ENCODE measurements at places on chromosomes 5 and 9.

DNA sequence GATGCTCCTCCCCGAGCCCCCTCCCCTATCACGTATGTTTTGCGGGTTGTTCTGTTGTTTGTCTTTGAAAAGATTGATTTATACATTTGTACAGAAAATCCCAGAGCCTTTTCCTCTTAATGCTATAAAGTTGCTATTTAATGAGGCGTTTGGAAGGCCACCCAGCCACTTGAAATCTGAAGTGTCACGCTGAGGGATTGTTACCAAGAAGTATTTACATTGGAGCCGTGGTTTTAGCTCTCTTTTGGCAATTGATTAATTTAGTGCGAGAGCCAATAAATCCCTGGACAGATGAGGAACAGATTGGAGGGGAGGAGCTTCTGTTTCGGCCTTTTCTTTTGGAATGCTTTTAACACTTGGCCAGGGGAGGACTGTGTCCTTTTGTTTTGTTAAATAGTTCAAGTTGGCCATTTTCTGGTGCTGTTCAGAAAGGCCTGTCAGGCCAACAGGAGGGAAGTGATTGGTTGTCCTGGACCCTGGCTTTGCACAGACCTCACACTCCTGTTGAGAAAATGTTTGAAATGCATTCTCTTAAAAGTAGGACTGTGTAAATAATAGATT, 250.2 kb downstream of the PDZD2 start:
- no peak for DNase-seq
- H3K27ac ChIP-seq: peak overlapping the region; percentile 79

DNA sequence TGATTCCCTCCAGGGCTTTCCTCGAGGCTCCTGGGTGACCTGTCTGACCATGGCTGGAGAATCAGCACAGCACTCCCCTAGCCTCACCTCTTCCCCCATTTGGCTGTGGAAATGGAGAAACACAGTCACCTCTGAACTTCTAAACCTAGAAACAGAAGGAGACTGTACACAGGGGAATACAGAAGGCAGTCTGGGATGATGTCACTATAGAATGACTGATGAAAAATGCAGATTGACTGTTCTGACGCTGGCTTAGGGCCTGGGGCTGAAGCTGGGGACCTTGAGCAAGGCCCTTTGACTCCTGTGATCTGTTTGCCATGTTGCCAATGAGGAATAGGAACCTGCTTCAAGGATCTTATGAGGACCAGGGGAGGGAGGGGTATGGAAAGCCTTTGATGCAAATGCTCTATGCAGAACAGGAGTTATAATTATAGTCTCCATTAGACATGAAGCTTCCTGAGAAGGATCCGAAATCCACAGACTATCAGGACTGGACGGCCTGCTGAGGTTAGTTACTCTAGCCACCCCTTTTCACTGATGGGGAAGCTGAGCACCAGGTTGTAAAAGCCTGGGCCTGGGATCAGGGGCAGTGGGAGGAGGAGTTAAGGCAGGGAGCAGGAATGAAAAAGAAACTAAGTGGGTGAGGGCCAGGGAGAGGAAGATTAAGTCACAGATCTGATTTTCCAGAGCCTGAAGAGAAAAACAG, 24.4 kb upstream of the ANXA6 start:
- no peak overlapping the region for H3K4me3 ChIP-seq
- H3K27ac ChIP-seq: no peak overlapping the region
- H3K4me1 ChIP-seq: peaks cover 15% of the 10 kb centered on the region
- H3K36me3 ChIP-seq: no peaks in the 10 kb centered on the region
- DNase-seq: no peak

DNA sequence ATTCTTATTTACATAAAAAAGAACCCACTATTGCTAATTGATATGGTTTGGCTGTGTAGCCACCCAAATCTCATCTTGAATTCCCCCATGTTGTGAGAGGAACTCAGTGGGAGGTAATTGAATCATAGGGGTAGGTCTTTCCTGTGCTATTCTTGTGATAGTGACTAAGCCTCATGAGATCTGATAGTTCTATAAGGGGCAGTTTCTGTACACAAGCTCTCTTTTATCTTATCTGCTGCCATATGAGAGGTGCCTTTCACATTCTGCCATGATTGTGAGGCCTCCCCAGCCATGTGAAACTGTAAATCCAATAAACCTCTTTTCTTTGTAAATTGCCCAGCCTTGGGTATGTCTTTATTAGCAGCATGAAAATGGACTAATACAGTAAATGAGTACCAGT, 58.2 kb upstream of the PRR16 start:
- H3K4me3 ChIP-seq: no peak overlapping the region
- no peak overlapping the region for H3K27ac ChIP-seq
- peaks cover 20% of the 10 kb centered on the region for H3K36me3 ChIP-seq
- no peak for DNase-seq
- H3K27me3 ChIP-seq: no peaks in the 10 kb centered on the region

- H3K27me3 ChIP-seq: peaks cover 3% of the 10 kb centered on the region
- peak overlapping the region; percentile 25 for H3K27ac ChIP-seq
- H3K4me3 ChIP-seq: no peak overlapping the region
- H3K36me3 ChIP-seq: peaks cover 32% of the 10 kb centered on the region
- DNase-seq: no peak
- peaks cover 14% of the 10 kb centered on the region for H3K4me1 ChIP-seq
Observed at GRCh38 chr5:81027481-81028058, 67.4 kb downstream of the RASGRF2 start.

- H3K4me1 ChIP-seq: peaks cover 8% of the 10 kb centered on the region
- no peaks in the 10 kb centered on the region for H3K36me3 ChIP-seq
- no peak for DNase-seq
- no peak overlapping the region for H3K27ac ChIP-seq
Observed at GRCh38 chr5:94217216-94217615, 401.2 kb downstream of the KIAA0825 start.

DNA sequence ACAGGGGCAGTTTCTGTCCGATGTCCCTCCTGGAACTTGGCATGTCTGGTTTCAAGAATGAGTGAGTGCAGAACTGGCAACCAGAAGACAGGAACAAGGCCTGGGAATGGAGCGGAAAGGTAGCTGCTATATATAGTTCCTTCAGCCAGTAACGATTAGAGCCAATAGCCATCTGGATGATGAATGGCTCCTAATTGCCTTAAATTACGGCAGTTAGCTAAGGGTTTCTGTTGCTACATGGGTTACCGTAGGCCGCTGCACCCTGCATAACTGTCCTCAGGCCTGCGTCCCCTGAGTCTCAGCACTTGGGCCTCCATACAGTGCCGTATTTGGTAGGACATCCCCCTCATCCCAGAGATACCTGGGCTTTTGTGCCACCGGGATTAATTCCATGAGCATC, 29.4 kb downstream of the WWC1 start:
- H3K36me3 ChIP-seq: no peaks in the 10 kb centered on the region
- no peak for DNase-seq
- no peaks in the 10 kb centered on the region for H3K27me3 ChIP-seq
- H3K4me3 ChIP-seq: no peak overlapping the region

GRCh38 chr9:21830589-21830988, 28.2 kb downstream of the MTAP start:
- H3K4me1 ChIP-seq: no peaks in the 10 kb centered on the region
- H3K27ac ChIP-seq: no peak overlapping the region
- H3K27me3 ChIP-seq: no peaks in the 10 kb centered on the region

- H3K36me3 ChIP-seq: no peaks in the 10 kb centered on the region
- peak; percentile 84 for DNase-seq
- H3K27ac ChIP-seq: no peak overlapping the region
- H3K4me1 ChIP-seq: peaks cover 9% of the 10 kb centered on the region
Observed at GRCh38 chr5:170681013-170681433, 102.5 kb upstream of the GABRP start.

DNA sequence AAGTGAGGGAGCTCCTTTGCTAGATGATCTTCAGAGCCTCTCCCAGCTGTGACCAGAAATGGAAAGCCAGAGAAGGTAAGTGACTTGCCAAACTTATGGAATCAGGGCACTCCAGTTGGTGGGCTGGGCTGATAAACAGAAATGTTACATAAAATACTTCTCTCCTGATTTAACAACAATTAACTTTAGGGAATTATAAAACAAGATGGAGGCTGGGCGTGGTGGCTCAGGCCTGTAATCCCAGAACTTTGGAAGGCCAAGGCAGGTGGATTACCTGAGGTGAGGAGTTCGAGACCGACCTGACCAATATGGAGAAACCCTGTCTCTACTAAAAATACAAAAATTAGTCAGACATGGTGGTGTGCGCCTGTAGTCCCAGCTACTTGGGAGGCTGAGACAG, 899 bp upstream of the MED10 start:
- H3K4me1 ChIP-seq: peaks cover 26% of the 10 kb centered on the region
- no peak for DNase-seq
- no peak overlapping the region for H3K27ac ChIP-seq
- no peaks in the 10 kb centered on the region for H3K27me3 ChIP-seq

- H3K27me3 ChIP-seq: peaks cover 7% of the 10 kb centered on the region
- H3K36me3 ChIP-seq: peaks cover 22% of the 10 kb centered on the region
- no peak for DNase-seq
- H3K4me1 ChIP-seq: peaks cover 3% of the 10 kb centered on the region
Observed at GRCh38 chr9:1001838-1002237, 25.4 kb downstream of the DMRT3 start.

DNA sequence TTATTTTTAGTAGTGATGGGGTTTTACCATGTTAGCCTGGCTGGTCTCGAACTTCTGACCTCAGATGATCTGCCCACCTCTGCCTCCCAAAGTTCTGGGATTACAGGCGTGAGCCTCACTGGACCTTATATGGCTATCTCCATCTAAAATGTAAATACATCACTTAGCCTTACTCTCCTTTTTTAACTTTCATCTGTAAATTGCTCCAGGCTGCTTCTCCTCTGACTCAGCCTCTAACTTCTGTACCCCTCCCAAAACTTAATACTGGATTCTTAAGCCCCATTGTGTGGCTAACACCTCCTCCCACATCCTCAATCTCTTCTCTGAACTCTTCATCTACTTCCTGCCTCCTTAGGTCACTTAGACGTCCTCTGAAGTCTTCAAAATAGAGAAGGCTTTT, 4.0 kb downstream of the SNX30 start:
- H3K4me3 ChIP-seq: no peak overlapping the region
- no peak overlapping the region for H3K27ac ChIP-seq
- no peak for DNase-seq
- peaks cover 18% of the 10 kb centered on the region for H3K4me1 ChIP-seq
- H3K27me3 ChIP-seq: peaks cover 6% of the 10 kb centered on the region
- H3K36me3 ChIP-seq: no peaks in the 10 kb centered on the region

- DNase-seq: peak; percentile 25
- H3K27me3 ChIP-seq: no peaks in the 10 kb centered on the region
- H3K4me1 ChIP-seq: peaks cover 7% of the 10 kb centered on the region
- H3K27ac ChIP-seq: no peak overlapping the region
- H3K36me3 ChIP-seq: peaks cover 76% of the 10 kb centered on the region
Observed at GRCh38 chr5:154884424-154884823, 26.0 kb downstream of the CNOT8 start.

DNA sequence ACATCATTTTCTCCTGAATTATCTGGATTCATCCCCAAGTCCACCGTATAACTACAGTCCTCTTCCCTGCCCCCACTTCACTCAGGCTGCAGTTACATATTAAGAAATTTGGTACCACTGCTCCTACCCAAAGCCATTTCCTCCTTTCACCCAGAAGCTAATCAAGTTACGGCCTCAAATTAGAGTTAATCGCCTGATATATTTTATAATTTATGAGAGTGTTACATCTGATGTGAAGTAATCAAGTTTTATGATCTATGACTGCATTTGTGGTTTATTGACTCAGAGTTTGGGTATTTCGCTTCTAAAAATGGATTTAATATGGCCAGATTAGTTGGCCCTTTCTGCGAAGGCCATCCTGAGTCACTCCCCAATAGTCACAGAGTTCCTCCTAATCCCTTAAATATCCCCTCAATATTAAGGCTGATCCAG, 223.6 kb upstream of the KIF2A start:
- H3K27me3 ChIP-seq: peaks cover 6% of the 10 kb centered on the region
- H3K4me1 ChIP-seq: peaks cover 30% of the 10 kb centered on the region

- H3K27me3 ChIP-seq: no peaks in the 10 kb centered on the region
- DNase-seq: no peak
- H3K36me3 ChIP-seq: peaks cover 3% of the 10 kb centered on the region
- peaks cover 7% of the 10 kb centered on the region for H3K4me1 ChIP-seq
Observed at GRCh38 chr9:6433410-6433809, 20.4 kb downstream of the UHRF2 start.

DNA sequence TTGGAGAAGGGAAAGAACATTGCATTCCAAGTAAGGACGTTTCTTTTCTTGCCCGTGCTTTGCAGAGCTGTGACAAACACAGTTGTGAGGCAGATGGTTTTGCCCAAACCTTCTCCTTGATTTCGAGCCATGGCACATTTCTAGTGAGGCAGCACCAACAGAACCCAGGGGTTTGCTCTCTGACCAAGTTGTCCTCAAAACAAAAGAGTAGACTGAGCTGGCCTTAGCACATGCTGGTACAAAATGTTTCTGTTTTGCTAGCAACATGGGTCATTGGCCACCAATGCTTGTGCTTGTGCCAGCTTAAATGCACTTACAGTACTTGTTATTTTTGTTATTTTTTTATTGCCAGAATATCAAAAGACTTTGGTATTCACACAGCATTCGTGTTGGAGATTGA, 328.8 kb downstream of the GADD45G start:
- peaks cover 2% of the 10 kb centered on the region for H3K27me3 ChIP-seq
- no peak for DNase-seq
- no peak overlapping the region for H3K27ac ChIP-seq

DNA sequence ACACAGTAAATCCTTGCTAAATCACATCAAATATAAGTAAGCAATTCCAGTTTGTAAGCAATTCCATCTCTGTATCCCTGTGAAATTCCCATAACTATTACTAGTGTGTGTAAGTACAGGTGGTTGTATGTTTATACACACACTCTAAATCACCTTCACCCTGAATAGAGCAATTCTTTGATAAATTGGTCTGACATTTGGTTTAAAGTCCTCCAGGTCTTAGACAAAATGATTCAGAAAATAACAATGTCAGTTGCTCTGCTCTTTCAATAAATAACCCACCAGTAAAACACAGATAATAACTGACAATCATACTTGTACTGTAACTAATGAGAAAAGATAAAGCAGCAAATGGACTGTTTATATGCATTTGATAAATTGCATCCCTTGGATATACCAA, 226.3 kb downstream of the SPOCK1 start:
- no peaks in the 10 kb centered on the region for H3K36me3 ChIP-seq
- H3K4me3 ChIP-seq: no peak overlapping the region
- H3K27ac ChIP-seq: no peak overlapping the region
